ENCODE measurements at places on chromosomes 2 and 18.

DNA sequence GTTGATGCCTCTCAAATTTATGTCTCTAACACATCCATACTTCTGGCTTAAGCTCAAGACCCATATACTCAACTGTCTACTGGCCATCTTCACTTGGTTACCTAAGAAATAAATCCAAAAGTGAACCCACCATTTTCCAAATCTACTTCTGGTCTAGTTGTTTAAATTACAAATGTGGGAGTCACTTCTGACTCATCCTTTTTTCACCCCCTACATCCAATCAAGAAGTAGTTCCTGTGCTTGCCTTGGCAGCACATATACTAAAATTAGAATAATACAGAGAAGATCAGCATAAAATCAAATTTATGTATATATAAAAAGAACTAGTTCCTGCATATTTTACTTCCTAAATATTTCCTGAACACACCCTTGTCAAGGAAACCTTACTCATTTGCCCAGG lies 53.6 kb downstream of the STRN start:
- no peak for DNase-seq

- DNase-seq: no peak
Observed at GRCh38 chr2:234816491-234816890, 135.3 kb upstream of the SH3BP4 start.

DNA sequence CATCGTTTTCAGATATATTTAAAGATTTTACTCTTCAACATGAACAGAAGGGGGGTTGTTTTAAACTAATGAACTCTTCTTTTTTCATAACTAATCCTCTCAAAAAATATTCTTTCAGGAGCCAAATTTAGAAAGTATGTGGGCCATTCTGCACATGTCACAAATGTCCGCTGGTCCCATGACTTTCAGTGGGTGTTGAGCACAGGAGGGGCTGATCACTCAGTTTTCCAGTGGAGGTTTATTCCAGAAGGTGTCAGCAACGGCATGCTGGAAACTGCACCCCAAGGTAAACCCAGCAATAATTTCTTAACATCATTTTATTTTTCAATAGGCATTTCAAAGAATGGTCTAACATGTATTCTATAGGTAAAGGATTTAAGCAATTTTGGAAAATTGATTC lies 136.0 kb downstream of the EML6 start:
- no peak for DNase-seq

DNA sequence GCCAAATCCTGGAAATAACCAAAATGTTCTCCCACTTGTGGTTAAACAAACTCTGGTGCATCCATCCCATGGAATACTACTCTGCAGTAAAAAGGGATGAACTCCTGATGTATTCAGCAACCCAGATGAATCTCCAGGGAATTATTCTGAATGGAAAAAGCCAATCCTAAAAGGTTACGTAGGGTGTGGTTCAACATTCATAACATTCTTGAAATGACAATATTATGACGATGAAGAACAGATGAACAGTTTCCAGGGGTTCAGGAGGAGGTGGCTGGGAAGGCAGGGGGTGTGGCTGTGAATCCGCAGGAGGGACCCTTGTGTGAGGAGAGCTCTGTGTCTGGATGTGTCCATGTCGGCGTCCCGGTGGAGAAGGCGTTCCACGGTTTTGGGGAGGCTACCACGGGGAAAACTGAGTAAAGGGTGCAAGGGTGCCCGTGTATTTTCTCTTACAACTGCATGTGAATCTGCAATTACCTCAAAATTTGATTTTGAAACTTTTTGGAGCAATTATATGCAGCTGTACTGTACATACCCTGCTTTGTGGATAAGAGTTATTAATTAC lies 47.3 kb downstream of the KCNG2 start:
- DNase-seq: no peak

DNA sequence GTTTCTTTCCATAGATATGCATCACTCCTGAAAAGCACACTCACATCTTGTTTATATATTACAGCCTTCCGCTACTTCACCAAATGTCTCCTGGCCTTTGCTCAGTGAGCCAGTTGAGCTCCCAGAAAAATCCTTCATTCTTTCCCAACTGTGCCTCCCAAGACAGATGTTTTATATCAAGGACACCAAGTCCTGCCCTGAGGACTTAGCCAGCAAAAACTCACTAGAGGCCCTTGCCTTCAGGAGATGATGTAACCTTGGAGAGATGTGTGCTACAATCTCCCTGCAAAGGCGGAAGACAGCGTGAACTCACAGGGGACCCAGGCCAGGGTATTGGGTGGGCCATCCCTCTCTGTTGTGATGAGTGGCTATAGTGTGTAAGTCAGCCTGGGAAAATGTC lies 86.1 kb upstream of the CTAGE1 start:
- no peak for DNase-seq

- DNase-seq: no peak
Observed at GRCh38 chr2:3279236-3279960, 98.2 kb downstream of the EIPR1 start.

GRCh38 chr2:41997561-41997960 lies 50.3 kb upstream of the PKDCC start:
- no peak for DNase-seq

GRCh38 chr2:105514576-105514975 lies 115.7 kb upstream of the FHL2 start:
- DNase-seq: no peak

DNA sequence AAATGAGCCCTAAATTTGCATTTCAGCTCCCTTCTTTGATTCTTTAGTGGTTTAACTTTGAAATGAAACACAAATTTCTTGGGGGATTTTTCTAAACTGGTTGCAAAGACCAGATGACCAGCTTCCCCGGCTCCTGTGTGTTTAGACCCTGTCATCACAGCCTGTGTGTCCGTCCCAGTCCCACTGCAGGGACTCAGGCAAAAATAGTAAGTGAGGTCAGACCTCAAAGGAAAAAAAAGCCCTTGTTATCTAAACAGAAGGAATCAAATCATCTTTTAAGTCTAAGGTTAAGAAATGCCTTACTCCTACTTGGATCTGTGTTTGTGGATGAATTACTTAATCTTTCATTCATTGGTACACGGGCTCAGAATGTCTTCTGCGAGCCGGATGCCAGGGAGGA lies 423.7 kb downstream of the LPIN1 start:
- DNase-seq: no peak

- DNase-seq: no peak
Observed at GRCh38 chr18:68791801-68792200, 6.1 kb upstream of the CCDC102B start.

- DNase-seq: no peak
Observed at GRCh38 chr2:196206804-196207203, 35.4 kb upstream of the STK17B start.

DNA sequence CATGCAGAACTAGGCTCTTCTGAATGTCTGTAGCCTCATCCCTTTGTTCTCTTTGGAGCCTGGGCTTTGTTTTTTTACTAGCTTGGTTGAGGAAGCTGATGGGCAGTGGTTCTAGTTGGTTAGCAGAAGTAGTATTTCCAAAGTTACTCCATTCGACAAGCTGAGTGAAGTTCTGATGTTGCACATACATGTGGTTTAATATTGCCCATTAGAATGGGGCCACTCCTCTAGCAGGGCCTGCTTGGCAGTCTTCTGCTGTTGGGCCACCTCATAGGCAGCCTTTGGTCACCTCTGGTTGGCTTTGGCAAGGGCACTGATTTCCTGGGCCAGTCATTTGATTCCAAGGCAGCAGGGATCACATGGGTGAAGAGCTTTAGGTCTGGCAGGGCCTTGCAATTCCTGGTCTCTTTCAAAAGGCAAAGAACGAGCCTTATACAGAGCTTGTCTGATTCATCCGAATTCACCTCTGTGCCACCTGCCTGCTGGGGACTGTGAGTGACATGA lies 2.5 kb downstream of the RPIA start:
- no peak for DNase-seq

- no peak for DNase-seq
Observed at GRCh38 chr18:21602299-21602587, 1.7 kb upstream of the ESCO1 start.

DNA sequence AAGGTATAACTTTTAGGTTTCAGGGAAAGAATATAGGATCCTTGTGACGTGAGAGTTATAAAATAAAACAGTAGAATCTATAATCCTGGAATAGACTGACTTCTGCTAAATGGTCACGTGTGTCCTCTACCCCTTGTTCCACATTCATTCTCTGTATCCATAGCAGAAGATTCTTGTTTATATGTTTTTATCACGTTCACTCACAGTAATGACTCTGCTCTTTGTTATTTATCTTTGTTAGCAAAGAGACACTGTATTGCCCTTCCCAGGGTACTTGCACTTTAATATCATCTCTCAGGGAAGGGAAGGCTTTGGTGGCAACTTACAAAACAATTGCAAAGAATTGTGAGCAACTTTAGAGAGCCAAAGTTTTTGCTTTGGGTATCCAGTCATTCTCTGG lies 206.2 kb upstream of the LRRTM1 start:
- DNase-seq: no peak

- DNase-seq: no peak
Observed at GRCh38 chr18:76715012-76715610, 107.2 kb upstream of the ZNF236 start.

- no peak for DNase-seq
Observed at GRCh38 chr2:224722250-224722649, 6.1 kb upstream of the CCDC195 start.

DNA sequence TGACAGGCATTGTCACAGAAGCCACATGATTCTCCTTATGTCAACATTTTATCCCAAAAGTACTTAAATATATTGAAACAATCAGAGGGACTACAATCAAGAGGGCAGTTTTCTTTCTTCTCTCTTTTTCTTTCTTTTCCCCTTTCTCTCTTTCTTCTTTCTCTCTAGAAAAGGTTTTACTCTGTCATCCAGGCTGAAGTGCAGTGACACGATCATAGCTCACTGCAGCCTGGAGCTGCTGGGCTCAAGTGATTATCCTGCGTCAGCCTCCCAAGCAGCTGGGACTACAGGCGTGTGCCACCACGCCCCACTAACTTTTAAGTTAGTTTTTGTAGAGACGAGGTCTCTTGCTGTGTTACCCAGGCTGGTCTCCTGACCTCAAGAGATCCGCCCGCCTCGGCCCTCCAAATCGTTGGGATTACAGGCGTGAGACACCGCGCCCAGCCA lies 1.0 kb upstream of the PRKD3 start:
- DNase-seq: no peak

DNA sequence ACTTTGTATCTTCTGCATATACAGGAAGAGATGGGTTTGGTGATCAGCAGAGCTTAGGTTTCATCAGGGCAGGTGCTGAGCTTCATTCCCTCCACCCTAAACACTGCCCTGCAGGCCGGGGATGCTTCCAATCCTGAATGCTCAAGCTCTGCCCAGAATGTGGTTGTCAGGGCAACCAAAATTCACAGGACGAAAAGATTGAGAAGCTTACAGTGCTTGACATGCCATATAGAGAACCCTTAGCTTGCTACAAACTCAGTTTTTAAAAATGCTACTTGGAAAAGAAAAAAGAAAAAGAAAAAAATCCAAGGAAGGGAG lies 65.6 kb downstream of the SH3RF3 start:
- DNase-seq: no peak
